NAMALWA (cell line): ENCODE measurements at places on chromosomes 2 and 18.
A peak's percentile ranks its signal among the peaks of the same experiment; 100 is the strongest.

- no peak for DNase-seq
Observed at GRCh38 chr2:151881342-151881741, 53.1 kb upstream of the ARL5A start.

- DNase-seq, result no peak
Observed at GRCh38 chr2:232503809-232504323, 16.2 kb upstream of the ECEL1 start.

- DNase-seq, result no peak
Observed at GRCh38 chr2:65158557-65158956, 28.7 kb upstream of the RAB1A start.

GRCh38 chr2:39516347-39517101, 79.4 kb upstream of the MAP4K3 start:
- DNase-seq, result no peak

GRCh38 chr2:156958374-156958773, 299.1 kb upstream of the GALNT5 start:
- DNase-seq, result no peak

DNA sequence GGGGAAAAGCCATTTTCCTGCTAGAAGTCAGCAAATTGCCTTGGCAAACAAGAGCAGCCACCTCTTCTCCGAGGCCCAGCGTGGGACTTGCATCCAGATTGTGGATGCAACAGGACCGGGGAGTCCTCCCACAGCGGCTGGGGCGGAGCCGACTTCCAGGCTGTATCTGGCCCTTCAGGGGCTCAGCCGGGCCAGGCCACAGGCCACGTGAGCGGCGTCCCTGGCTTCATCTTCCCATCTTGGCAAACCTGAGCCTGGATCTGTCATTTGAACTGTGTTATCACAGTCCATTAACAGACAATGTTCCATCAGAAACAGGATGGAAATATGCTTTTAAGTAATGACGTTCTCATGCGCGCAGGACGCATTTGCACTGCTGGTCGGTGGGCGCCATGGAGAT, 483.5 kb upstream of the SALL3 start:
- no peak for DNase-seq

DNA sequence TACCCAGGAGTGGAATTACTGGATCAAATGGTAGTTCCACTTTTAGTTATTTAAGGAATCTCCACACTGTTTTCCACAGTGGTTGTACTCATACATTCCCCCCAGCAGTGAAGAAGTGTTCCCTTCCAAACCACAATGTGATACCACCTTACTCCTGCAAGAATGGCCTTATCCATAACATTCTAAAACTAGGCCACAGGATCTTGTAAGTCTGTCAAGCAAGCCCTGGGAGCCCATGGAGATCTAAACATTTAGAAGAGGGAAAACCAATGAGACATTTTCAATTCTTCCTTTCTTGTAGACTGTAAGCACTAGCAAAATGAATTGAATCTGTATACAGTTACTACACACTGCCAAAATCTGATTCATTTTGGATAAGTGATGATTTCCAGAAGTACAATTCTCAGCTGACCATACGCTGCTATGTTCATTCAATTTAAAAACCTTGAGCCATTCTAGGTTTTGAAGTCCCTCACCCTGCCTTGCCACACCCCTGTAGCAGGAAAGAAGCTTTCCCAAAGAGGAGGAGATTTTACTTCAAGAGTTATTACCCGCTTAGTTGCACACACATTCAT, 149.1 kb downstream of the SLC8A1 start:
- no peak for DNase-seq

- no peak for DNase-seq
Observed at GRCh38 chr2:54964271-54964670, 86.0 kb downstream of the RTN4 start.

DNA sequence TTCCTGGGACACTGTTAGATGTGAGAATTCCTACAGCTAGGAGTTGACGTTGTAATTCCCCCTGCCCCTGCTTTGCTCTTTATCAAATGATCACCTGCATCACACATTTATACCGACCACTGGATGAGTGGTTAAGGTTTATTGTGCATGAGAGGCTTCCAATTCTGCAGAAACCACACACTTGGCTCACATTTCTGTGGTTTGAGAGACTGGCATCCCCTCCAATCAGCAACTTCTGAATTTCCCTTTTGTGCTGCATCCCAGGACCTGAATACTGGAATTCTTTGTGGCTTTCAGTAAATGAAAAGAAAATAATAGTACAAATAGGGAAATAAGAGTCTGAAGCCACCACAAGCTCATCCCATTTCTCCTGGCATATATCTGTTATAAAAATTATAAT, 628.7 kb upstream of the PIK3C3 start:
- no peak for DNase-seq

DNA sequence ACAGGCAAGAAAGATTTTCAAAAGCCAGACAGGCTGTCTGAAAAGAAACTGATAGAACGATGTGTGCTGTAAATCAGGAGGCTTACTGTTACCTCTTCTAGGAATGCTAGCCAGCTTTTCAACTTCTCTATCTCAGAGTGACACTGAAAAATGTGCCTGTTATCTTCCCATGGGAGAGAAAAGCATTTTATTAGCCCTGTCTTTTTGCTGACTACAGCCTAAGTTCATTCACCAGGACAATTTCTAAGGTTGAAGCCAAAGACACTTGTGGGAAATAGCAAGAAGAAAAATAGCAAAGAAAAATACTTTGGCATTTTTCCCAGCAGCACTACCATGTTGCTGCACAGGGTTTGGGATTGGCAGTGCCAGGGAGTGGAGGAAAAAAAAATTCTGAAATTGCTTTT, 34.0 kb downstream of the ABCB11 start:
- DNase-seq, result no peak

DNA sequence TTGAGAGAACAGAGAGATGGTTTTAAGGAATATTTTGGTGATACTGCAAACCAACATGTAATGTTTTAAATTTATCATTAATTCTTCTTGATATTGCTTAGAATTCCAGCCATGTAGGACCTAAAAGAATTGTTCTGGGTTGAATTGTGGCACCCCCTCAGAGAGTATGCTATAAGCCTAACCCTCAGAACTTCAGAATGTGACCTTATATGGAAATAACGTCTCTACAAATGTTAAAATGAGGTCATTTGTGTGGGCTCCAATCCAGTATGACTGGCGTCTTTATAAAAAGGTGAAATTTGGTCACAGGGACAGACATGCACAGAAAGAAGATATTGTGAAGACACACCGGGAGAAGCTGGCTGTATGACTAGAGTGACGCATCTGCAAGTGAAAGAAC, 193.6 kb downstream of the NRXN1 start:
- DNase-seq, result no peak

DNA sequence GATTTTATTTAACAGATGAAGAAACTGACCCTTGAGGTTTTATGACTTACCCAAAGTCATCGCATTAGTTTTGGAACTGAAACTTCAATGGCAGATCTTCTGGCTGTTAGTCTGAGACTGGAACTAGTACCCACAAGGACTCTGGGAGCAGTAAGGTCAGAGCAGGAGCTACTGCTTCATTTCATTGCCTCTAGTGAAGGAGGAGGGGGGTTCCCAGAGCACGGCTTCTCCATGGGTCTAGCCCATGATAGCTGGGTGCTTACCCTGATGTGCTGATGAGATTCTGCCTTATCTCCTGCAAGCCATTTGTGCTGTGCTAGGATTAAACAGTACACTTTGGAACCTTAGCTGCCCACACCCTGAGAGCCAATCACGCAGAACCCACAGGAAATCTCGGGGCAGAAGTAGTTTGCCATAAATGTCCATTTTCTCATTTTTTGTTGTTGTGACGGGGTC, 5.4 kb upstream of the RNASEH1 start:
- DNase-seq, result no peak

GRCh38 chr2:230949966-230950873, 25.2 kb upstream of the GPR55 start:
- DNase-seq, result no peak

- no peak for DNase-seq
Observed at GRCh38 chr2:8998418-8999101, 4.9 kb downstream of the MBOAT2 start.

DNA sequence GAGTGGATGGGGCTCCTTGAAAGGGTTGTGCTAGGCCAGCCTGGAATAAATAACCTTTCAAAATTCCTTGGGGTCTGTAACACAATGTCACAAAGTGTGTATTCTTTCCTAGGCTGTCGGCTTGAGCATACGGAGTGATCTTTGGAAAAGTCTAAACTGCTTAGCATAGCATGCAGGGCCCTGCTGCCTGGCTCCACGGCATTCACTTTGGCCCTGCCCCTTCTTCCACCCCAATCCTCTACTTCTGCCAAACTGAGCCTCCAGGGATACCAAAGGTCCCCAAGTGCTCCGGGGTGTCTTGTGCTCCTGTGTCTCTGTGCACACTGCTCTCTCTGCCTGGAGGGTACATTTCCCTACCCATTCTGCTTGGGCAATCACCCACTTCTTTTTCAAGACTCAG, 196.1 kb downstream of the LTBP1 start:
- no peak for DNase-seq

- no peak for DNase-seq
Observed at GRCh38 chr2:232506709-232507108, 13.5 kb upstream of the PRSS56 start.

GRCh38 chr2:60604486-60605064, 51.1 kb upstream of the BCL11A start:
- DNase-seq, result no peak

DNA sequence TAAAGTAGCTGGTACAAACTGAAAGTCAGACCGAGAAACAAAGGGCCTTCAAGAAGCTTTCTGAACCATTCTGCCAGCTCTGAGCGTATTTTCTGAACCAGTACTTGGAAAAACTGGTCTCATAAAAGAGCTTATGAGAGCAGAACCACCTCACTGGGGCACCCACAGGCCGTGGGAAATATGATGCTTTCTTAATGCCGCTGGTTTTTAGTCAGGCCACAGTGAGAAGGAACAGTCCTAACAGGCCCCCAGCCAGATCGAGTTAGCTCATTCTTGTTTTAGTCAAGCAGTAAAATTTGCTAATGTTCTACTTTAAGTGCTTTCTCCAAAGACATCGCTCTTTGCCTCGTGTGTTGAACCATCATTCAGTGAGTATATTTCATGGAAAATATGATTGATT, 12.7 kb upstream of the NOSTRIN start:
- DNase-seq, result no peak

DNA sequence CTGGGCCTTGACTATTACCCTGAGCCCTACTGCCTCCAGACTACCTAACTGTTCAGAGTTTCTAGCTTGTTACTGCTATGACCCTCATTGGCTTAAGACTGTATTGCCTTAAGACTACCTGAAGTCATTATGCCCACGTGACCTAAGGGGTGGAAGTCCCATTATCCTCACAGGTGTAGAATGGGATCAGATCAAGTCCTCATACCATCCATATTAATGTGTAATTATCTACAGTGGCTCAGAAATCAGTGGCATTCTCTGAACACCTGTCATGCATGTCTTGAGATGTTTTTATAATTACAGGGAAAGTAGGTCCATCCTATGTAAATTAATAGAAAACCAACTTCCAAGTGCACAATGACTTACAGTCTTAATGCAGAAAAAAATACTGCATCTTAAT, 124.0 kb upstream of the CDC42EP3 start:
- no peak for DNase-seq

GRCh38 chr2:152222975-152223637, 47.5 kb upstream of the STAM2 start:
- peak; percentile 8 for DNase-seq

GRCh38 chr2:234256516-234256915, 206.0 kb downstream of the SPP2 start:
- no peak for DNase-seq

DNA sequence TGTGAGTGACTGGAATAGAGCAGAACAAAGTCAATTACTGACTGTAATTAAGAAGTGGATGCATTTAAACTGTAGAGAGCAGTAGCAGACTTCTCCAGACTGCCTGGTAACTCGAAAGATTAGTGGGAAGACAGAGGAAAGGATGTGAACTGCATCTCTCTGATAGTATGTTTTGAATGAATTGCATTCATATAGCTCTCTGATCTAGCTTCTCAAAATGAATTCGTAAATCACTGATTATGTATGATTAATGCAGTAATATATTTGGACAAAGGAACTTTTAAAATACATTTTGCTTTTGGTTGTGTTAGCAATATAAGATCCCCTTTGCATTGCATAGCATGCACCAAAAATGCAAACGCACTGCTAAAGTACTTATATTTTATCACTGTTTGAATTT, 304.0 kb downstream of the ARHGAP15 start:
- DNase-seq, result no peak

DNA sequence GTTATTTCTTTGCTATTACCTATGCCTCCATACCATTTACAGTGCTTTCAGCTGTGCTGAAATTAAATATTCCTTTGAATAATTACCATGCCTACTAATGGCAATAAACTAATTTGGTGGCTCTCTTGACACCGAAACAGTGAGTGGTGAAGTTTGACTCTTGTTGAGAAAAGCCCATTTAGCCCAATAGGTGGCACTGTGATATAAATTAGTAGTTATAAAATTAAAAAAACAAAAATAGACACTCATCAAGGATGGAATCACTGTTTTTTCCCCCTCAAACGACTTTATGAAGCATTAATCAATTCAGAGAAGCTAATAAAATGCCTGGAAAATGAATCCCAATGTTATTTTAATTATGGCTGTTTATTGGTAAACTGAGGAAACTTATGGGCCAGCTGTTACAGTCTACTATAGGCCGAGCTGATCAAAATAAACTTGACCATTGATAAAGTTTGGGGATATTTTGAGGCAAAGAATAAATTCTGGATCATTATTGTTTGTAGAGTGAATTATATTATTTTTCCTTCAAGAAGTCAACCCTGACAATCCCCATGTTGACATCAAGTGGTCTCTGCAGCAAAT, 339.6 kb downstream of the TRIB2 start:
- DNase-seq, result peak; percentile 54

GRCh38 chr2:39156107-39156506, 35.3 kb upstream of the SOS1 start:
- no peak for DNase-seq

- DNase-seq, result no peak
Observed at GRCh38 chr2:241324775-241325174, 9.1 kb downstream of the SEPTIN2 start.

DNA sequence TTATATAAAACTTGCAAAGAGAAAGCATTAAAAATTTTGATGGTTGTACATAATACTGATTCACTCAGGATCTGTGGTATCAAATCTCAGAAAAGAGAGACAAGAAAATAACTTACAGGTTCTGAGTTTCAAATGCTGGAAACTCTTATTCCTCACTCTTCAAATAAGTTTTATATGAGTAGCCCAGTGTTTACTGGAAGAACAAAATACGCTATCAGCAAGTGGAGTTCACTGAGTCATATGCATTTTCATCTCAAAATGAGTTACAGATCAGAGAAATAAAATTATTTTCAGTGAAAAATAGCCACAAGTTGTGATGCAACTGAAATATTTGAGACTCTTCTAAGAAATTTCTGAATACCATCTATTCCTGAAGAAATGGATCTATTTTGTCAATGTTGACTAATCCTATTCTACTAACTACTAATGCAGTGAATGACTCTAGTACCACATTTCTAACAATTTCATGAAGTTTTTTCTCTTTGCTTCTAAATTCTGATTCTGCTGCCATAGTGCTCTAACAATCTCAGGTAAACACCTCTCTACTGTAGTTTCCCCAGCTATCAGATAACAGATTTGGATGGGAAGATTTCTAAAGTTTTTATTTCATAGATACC, 391.7 kb downstream of the ZEB2 start:
- DNase-seq, result no peak

- DNase-seq, result no peak
Observed at GRCh38 chr18:3219631-3220335, at the start of gene MYOM1. MYOM1 (minus strand) TSS chr18:3219968; CDS start chr18:3215223, 4,745 bp downstream.
